Activated CD4-positive, alpha-beta memory T cell treated with anti-CD3 and anti-CD28 coated beads for 36 hours (primary cell): ENCODE measurements at places on chromosomes 4 and X. TPM values are rescaled to one million over a fixed set of nuclear protein-coding genes. Genes with fewer than 3 reads are reported as not detected.

Gene FRG2
- 0.10 TPM for total RNA-seq

Gene OPHN1
- 0.46 TPM for total RNA-seq

Gene CT45A3
- total RNA-seq = not detected

Gene SRPX
- total RNA-seq = 0.24 TPM

Gene KIAA1210
- not detected for total RNA-seq

Gene ETNPPL
- total RNA-seq = not detected

Gene YIPF7
- total RNA-seq = not detected

Gene DGAT2L6
- total RNA-seq = not detected

Gene VEGFC
- total RNA-seq = not detected

Gene ADGRG2
- not detected for total RNA-seq

Gene ATP7A
- total RNA-seq = 8.0 TPM

Gene MAGEA8
- total RNA-seq = not detected

Gene IL3RA
- 1.2 TPM for total RNA-seq

Gene UVSSA
- total RNA-seq = 20.2 TPM
